Pancreas (tissue), 10 donors: ENCODE measurements at places on chromosomes 11 and 22. TPM values are rescaled to one million over a fixed set of nuclear protein-coding genes. Genes with fewer than 3 reads are reported as not detected.

DNA sequence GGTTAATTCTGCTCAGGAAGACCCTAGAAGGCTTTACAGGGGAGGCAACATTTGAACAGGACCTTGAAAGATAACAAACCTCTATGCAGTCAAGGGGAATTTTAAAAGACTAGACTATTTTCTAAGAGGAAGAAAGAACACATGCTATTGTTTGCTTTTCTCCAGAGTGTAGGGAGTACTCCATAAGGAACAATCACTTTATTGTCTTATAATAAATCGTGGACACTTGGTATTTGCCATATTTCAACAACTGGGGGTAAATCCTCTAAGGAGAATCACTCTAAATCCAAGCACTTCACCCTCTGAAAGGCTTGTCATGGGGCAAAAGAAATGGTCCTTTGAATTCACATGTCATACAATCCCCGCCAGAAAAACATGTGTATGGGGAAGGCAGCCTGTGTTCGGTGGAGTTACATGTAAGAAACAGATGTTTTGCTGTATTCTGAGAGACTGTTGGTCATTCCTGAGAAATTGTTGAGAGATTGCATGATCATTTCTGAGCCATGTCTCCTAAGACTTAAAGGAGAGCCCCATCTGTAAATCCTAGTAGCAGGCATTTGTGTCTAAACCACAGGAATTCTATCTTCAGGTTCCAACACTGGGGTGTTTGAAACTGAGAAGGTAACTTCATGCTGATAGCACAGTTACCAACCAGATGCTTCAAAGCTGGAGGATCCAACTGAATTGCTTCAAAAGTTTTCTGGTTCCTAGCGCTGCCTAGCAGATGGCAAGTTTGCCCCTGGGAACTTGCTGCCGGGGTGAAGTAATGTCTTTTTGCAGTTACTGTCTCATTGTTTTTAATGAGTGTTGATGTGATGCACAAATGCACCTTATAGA lies 66.8 kb downstream of the FZD4 start:
- no peak for DNase-seq
- H3K4me3 ChIP-seq, result no peak overlapping the region
- H3K4me1 ChIP-seq, result no peaks in the 10 kb centered on the region
- H3K27ac ChIP-seq, result no peak overlapping the region
- no peaks in the 10 kb centered on the region for H3K27me3 ChIP-seq

GRCh38 chr22:44587737-44588310 lies 89.8 kb upstream of the RTL6 start:
- DNase-seq, result no peak
- no peaks in the 10 kb centered on the region for H3K36me3 ChIP-seq
- no peak overlapping the region for H3K4me3 ChIP-seq
- H3K27ac ChIP-seq, result no peak overlapping the region
- H3K27me3 ChIP-seq, result no peaks in the 10 kb centered on the region

- H3K4me1 ChIP-seq, result no peaks in the 10 kb centered on the region
- no peak overlapping the region for H3K4me3 ChIP-seq
- H3K27ac ChIP-seq, result no peak overlapping the region
- DNase-seq, result no peak
- H3K27me3 ChIP-seq, result no peaks in the 10 kb centered on the region
Observed at GRCh38 chr11:10381736-10382135, 73.3 kb upstream of the AMPD3 start.

DNA sequence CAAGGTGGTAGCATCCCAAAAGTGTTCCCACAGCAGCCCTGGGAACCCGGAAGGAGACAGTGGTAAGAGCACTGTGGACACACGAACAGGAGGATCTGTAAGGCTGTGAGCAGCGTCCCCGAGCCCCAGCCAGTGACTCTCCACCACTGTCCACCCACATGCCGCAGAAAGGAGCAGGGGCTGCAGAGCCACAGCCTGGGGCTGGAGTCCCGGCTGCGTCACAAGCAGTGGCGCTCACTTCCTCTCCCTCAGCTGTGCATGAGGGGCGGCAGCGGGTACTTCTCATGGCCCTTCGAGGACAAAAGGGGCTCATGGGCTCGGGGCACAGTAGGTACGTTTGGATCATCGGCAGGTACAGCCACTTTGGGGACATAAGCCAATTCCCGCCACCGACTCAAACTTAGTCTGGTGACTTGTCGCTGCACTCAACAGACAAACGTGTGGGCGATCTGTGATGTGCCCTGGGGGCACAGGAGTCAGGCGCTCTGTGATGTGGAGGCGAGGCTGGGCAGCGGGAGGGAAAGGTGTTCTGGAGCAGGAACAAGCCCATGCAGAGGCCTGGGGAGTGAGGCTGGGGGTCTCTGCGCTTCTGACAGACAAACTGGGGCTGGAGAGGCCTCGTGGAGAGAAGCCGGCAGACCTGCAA lies 68.5 kb downstream of the SCUBE1 start:
- H3K27me3 ChIP-seq, result no peaks in the 10 kb centered on the region
- H3K4me3 ChIP-seq, result no peak overlapping the region
- H3K4me1 ChIP-seq, result no peaks in the 10 kb centered on the region
- DNase-seq, result no peak
- no peaks in the 10 kb centered on the region for H3K36me3 ChIP-seq

- H3K27ac ChIP-seq, result no peak overlapping the region
- H3K4me1 ChIP-seq, result no peaks in the 10 kb centered on the region
- H3K4me3 ChIP-seq, result no peak overlapping the region
- H3K27me3 ChIP-seq, result no peaks in the 10 kb centered on the region
Observed at GRCh38 chr11:46296528-46297448, 19.3 kb downstream of the CREB3L1 start.

DNA sequence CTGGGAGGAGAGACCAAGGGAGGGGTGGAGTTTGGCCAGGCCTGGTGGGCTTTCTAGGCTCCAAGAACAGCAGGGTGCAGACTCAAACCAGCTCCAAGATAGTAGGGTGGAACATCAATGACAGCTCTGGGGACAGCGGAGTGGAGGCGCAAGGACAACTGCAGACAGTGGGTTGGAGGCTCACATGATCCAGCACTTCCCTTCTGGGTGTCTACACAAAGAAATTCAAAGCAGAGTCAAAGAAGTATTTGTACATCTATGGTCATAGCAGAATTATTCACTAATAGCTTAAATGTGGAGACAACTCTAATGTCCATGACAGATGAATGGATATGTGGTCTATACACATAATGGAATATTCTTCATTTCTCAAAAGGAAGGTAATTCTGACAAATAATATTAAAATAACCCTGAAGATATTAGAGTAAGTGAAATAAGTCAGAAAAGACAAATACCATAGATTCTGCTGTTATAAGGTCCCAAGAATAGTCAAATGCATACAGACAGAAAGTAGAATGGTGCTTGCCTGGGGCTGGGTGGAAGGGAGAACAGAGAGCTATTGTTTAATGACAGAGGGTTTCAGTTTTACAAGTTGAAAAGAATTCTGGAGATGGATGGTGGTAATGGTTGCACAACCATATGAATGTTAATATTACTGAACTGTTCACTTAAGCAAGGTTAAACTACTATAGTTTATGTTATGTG lies 5.5 kb upstream of the GAB4 start:
- no peak for DNase-seq
- H3K36me3 ChIP-seq, result no peaks in the 10 kb centered on the region
- H3K27ac ChIP-seq, result no peak overlapping the region
- H3K4me1 ChIP-seq, result no peaks in the 10 kb centered on the region
- no peak overlapping the region for H3K4me3 ChIP-seq
- H3K27me3 ChIP-seq, result no peaks in the 10 kb centered on the region

DNA sequence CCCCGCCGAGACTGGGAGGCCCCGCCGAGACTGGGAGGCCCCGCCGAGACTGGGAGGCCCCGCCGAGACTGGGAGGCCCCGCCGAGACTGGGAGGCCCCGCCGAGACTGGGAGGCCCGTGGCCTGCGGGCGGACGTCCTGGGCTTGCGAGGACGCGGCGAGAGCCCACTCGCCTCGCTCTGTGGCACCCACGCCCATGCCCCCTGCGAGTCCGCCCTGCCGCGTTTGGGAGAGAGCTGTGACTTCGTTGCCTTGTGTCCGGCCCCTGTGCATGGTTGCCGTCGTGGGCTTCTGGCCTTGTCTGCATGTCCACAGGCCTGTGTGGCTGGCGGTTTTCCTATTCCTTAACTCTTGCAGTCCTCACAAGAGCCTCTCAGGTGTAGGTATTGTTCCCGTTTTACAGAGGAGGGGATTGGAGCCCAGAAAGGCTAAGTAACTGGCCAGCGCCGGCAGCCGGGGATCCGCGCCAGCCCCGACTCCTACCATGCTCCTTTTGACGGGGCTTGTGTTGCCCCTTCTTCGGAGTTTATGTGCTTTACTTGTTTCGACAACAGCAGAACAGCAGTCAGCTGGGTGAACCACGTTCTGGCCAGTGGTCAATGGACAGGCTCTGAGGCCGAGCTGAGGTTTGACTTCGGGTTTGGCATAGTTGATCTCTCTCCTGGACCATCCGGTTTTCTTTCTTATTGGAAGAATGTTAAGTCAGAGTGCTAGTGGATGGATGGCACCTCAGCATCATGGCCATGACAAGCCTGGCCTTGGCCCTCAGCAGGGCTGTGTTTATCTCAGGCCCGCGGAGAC lies 741 bp downstream of the PHRF1 start:
- peak overlapping the region; percentile 78 for H3K4me3 ChIP-seq
- H3K36me3 ChIP-seq, result no peaks in the 10 kb centered on the region
- H3K27ac ChIP-seq, result peak overlapping the region; percentile 25
- H3K27me3 ChIP-seq, result no peaks in the 10 kb centered on the region
- H3K4me1 ChIP-seq, result peaks cover 22% of the 10 kb centered on the region
- DNase-seq, result no peak

GRCh38 chr22:29268511-29269229 lies 602 bp downstream of the EWSR1 start:
- H3K4me3 ChIP-seq, result peak overlapping the region; percentile 98
- H3K4me1 ChIP-seq, result peaks cover 22% of the 10 kb centered on the region
- H3K27me3 ChIP-seq, result no peaks in the 10 kb centered on the region
- H3K27ac ChIP-seq, result peak overlapping the region; percentile 100
- peaks cover 11% of the 10 kb centered on the region for H3K36me3 ChIP-seq

DNA sequence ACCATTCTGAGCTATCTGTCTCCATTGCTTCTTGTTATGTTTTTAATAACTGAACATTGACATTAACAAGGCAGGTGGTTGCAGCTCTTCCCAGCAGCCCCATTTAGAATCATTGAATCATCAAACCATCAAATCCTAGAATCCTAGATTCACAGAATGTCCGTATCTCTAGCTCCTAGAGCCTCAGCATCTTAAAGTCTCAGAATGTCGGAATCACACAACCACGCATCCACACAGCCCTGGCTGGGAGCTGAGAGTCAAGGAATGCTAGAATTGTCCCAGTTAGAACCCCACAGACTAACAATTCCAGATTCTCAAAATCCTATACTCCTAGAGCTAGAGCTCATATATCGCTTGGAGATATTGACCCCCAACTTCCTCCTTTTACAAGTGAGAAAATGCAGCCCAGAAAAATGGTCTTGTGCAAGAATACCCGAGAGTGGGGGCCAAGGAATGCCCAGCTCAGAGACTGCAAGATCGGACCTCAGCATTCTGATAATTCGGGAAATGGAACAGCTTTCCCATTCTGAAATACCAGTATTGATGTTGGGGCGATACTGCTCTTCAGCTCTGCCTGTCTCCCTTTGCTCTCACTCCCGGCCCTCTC lies 38.8 kb downstream of the PDE2A start:
- H3K36me3 ChIP-seq, result no peaks in the 10 kb centered on the region
- no peak overlapping the region for H3K27ac ChIP-seq
- H3K27me3 ChIP-seq, result no peaks in the 10 kb centered on the region
- DNase-seq, result no peak
- no peak overlapping the region for H3K4me3 ChIP-seq

- H3K27me3 ChIP-seq, result no peaks in the 10 kb centered on the region
- DNase-seq, result peak; percentile 60
- H3K27ac ChIP-seq, result no peak overlapping the region
- H3K4me1 ChIP-seq, result peaks cover 4% of the 10 kb centered on the region
- no peaks in the 10 kb centered on the region for H3K36me3 ChIP-seq
Observed at GRCh38 chr11:125348674-125349309, 147.3 kb downstream of the FEZ1 start.

GRCh38 chr22:22717664-22718063 lies 73.2 kb downstream of the GGTLC2 start:
- H3K27me3 ChIP-seq, result no peaks in the 10 kb centered on the region
- H3K36me3 ChIP-seq, result no peaks in the 10 kb centered on the region
- H3K4me3 ChIP-seq, result no peak overlapping the region
- no peak for DNase-seq
- no peak overlapping the region for H3K27ac ChIP-seq
- H3K4me1 ChIP-seq, result no peaks in the 10 kb centered on the region

DNA sequence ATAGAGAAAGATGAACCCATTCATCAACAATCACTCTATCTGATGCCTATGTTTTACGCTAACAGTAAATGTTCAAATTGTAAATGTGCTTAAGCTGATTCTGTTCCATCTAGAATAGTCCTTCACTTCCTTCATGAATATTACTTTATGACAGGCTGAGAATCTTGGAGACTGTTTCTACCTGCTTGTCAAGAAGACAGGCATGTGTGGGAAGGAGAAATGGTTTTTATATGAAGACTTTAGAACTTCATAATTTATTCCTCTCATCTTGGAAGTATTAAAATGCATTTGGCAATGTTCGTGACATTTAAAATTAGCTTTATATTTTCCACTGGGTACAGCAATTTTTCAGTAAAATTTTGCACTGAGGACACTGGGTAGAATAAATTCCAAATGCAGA lies 41.0 kb downstream of the ELMOD1 start:
- H3K4me3 ChIP-seq, result no peak overlapping the region
- H3K36me3 ChIP-seq, result no peaks in the 10 kb centered on the region
- H3K4me1 ChIP-seq, result no peaks in the 10 kb centered on the region
- no peak overlapping the region for H3K27ac ChIP-seq
- H3K27me3 ChIP-seq, result no peaks in the 10 kb centered on the region
- no peak for DNase-seq

GRCh38 chr22:36546932-36547331 lies 18.0 kb upstream of the EIF3D start:
- H3K4me3 ChIP-seq, result no peak overlapping the region
- no peaks in the 10 kb centered on the region for H3K36me3 ChIP-seq
- H3K27ac ChIP-seq, result no peak overlapping the region
- H3K27me3 ChIP-seq, result no peaks in the 10 kb centered on the region
- no peak for DNase-seq
- H3K4me1 ChIP-seq, result peaks cover 3% of the 10 kb centered on the region

DNA sequence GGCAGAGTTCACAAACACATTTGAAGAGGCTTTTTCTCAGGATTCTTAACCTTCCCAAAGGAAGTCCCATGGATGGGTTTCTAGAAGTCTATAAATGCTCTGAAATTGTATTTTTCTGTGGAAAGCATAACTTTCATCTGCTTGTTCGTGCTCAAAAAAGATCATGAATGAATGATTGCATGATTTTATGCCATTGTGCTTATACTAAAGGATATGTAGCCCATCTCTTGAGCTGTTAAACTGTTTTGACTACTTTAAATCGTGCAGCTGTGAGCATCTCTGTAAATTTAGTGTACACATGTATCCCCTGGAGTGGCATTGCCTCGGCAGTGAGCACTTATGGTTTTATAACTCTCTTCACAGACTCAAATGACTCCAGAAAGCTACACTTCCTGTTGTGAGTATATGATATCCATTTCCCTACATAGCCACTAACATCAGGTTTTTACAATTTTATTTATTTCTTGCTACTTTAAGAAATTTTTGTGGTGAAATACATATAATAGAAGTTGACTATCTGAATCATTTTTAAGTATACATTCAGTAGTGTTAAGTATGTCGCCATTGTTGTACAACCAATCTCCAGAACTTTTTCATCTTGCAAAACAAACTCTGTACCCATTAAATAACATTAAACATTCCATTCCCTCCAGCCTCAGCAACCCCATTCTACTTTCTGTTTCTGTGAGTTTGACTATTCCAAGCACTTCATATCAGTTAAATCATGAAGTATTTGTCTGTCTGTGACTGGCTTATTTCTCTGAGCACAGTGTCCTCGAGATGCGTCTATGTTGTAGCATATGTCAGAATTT lies 8.0 kb downstream of the NEAT1 start:
- H3K27ac ChIP-seq, result peak overlapping the region; percentile 66
- H3K4me1 ChIP-seq, result peaks cover 68% of the 10 kb centered on the region
- no peaks in the 10 kb centered on the region for H3K27me3 ChIP-seq
- DNase-seq, result no peak
- no peak overlapping the region for H3K4me3 ChIP-seq

Gene A4GALT
- total RNA-seq, result 5.8 TPM
